ENCODE measurements at places on chromosomes 13 and 19.

DNA sequence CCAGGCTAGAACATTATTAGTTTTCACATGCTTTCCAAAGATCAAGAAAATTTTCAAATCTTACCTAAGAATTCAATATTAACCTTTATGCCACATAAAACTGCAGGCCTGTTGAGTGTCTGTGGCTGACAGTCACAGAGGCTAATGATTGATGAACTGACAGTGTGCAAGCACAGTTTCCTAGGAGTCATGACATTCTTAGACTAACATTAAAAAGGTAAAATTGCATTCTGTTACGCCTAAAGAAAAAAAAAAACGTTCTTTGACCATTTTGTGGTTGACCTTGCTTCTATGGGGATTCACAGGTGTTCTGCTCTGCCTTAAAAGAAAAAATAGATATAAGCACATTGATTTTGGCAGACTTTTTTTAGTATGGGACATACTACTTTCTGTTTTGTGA lies 1776.2 kb downstream of the PCDH9 start:
- DNase-seq = no peak

GRCh38 chr19:40633207-40633606 lies 32.0 kb downstream of the LTBP4 start:
- DNase-seq = no peak

DNA sequence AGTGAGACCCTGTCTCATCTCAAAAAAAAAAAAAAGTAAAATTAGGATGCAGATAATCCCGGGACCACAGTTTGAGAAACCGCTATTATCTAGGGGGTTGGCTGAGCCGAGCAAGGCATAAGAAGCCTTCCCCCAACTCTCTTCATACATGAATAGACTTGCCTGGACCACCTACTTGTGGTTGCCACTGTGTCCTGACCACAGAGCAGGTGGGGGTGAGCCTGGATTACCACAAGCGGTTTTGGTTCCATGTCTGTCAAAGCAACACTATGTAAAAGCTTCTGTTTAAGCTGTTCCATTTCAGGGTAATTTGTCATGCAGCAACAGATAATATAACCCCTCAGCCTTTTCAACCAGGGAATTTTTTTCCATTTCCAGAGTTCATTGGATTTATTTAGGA lies 3.3 kb upstream of the NAPA start:
- no peak for DNase-seq

- DNase-seq = peak; percentile 34
Observed at GRCh38 chr19:46634656-46635218, 1.3 kb downstream of the GNG8 start.

DNA sequence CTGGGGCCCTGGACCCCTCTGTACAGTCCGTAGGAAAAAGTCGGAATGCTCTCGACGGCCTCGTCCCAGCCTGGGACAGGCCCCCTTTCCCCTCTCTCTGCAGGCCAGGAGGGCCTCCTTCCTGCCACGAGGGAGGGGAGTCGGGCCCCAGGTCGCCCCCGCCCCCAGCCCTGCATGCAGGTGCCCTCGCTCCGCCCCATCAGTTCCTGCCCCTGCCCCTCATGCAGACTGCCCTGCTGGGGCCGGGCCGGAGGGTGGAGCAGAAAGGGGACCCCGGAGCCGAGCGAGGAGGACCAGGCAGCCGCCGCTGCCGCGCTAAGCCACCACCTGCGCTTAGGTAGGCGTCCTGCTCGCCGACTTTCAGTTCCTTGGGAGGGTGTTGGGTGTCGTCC lies 7.3 kb downstream of the LYL1 start:
- no peak for DNase-seq

- peak; percentile 5 for DNase-seq
Observed at GRCh38 chr13:96984051-96984508, 10.2 kb downstream of the OXGR1 start.

DNA sequence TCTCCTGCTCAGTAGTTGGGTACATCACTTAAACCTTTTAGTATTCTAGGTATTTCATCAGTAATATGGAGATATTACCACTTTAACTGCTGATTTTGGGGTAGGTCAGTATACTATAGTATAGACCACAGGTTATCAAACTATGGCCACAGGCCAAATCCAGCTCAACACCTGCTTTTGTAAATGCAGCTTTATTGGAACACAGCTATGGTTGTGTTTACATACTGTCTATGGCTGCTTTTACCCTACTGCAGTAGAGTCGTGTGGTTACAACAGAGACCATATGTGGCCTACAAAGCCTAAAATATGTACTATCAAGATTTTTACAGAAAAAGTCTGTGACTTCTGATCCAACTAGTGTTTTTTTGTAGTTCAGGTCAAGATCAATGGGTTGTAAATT lies 10.3 kb downstream of the COG6 start:
- DNase-seq = no peak

DNA sequence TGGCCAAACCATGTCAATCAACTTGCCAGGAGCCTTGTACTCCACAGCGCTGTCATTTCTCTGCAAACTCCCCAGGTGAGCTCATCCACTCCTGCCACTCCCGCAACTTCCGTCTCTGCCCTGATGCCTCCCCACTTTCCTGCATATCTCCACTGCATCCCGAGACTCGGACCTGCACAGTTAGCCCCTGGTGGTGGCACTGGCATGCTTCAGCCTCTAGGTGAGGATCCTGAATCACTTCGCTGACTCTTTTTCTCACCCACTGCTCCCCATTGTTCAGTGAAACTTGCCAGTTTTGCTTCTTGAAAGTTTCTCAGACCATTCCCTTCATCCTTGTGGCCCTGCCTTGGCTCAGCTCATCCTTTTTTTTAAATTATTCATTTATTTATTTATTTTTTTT lies 3.4 kb upstream of the CTU1 start:
- no peak for DNase-seq

GRCh38 chr19:7468840-7469239 lies 20.0 kb downstream of the PEX11G start:
- DNase-seq = no peak

DNA sequence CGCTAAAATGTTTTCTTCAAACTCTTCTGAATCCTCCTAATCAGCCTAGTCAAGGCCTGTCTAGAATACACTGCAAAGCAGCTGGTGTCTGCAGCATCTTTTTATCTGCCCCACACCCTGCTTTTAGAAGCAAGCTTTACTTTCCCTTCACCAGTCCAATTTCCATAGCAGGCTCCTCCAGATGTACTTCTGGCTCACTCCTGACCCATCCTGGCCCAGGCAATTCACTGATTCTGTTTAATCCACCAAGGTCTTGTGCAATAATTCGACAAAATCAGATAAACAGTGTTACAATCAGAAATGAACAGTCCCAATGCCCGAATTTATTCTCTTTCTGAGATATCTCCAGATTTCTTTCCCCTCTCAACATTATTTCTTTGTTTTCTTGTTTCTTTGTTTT lies 415.2 kb upstream of the SGCG start:
- DNase-seq = no peak

DNA sequence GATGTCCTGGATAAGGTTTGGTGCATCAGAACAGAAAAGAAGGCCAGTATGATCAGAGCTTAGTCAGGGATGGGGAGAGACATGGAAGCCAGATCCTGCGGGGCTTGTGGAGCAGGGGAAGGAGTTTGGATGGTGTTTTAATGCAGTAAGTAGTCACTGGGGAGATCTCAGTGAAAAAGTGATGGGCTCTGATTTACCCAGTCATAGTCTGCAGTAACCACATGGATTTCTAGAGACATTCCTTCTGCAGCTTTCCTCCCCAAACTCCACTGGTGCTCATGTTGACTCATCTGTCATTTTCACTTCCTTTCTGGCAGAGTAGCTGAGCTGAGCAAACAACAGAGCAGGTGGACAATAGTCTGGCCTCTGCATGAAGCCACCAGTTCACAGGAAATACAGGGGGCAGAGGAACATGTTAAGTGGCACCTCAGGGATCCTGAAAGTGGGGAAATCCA lies 144.1 kb downstream of the DPF1 start:
- no peak for DNase-seq

DNA sequence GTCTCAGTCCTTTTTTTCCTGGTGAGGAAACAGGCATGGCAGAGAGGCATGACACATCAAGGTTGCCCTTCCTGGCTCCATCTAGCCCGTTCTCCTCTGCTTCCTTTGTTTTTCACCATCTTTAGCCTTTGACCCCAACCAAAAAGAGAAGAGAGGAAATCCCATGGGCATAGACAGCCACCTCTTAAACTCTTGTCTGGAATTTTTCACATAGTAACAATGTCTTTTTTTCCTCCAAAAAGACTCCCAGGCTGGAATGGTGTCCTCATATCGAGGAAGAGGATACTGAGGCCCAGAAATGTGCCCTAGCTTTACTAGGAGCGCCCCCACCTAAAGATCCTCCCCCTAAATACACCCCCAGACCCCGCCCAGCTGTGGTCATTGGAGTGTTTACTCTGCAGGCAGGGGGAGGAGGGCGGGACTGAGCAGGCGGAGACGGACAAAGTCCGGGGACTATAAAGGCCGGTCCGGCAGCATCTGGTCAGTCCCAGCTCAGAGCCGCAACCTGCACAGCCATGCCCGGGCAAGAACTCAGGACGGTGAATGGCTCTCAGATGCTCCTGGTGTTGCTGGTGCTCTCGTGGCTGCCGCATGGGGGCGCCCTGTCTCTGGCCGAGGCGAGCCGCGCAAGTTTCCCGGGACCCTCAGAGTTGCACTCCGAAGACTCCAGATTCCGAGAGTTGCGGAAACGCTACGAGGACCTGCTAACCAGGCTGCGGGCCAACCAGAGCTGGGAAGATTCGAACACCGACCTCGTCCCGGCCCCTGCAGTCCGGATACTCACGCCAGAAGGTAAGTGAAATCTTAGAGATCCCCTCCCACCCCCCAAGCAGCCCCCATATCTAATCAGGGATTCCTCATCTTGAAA lies at the start of gene GDF15:
GDF15 (plus strand) TSS at position 484 of the 868 bp plus-strand sequence; CDS start at position 516, 32 bp downstream.
- DNase-seq = no peak

- DNase-seq = no peak
Observed at GRCh38 chr19:52778811-52779210, 7.8 kb downstream of the ZNF600 start.

- DNase-seq = no peak
Observed at GRCh38 chr13:20388184-20388583, 137.5 kb downstream of the CRYL1 start.

DNA sequence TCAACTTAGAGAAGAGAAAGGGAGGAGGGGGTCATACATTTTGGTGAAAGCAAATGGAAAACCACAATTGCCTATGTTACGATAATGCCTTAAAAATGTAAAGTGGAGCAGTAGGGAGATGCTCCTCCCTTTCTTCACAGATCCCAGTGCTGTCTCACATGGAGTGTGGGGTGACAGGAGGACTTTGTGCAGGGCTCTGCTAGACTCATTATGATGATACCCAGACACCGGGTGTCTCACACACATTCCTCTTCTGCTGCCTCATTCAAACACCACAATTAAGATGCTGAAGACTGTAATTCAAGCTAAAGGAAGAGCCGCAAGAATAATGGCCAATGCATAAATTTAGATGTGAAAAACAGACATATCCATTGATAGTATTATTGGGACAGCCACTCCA lies 150.6 kb downstream of the LHFPL6 start:
- no peak for DNase-seq

GRCh38 chr13:75906315-75906714 lies 270.2 kb downstream of the LMO7 start:
- no peak for DNase-seq

- DNase-seq = no peak
Observed at GRCh38 chr13:42007844-42008243, 40.6 kb upstream of the DGKH start.

All from NCI-H1436 treated with DMSO at 0.1 percent for 48 hours (cell line).